SHP77 treated with DMSO at 0.1 percent for 48 hours (cell line): ENCODE measurements at places on chromosomes 6 and 20.

DNA sequence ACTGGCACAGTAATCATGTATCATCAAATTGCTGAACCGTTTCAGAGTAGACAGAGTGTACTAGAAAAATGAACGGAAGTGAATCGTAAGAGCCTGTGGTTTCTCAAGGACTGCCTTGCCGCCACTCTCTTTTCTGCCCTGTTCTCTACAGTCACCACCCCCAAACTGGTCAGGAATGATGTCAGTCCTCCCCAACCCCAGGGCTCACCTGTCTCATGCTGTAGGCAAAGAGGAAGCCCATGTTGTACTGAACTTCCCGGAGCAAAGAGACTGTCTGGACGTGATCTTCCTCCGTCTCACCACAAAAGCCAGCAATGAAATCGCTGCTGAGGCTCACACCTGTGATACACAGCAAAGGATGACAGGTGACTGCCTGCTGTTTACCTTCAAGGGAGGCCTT lies 31.0 kb downstream of the CDK5RAP1 start:
- DNase-seq: no peak

- DNase-seq: no peak
Observed at GRCh38 chr6:158561938-158562337, 2.0 kb downstream of the TMEM181 start.

- no peak for DNase-seq
Observed at GRCh38 chr6:31386977-31387376, 16.4 kb upstream of the MICA start.

- no peak for DNase-seq
Observed at GRCh38 chr6:19410481-19410880, 426.7 kb upstream of the ID4 start.

- no peak for DNase-seq
Observed at GRCh38 chr6:170176898-170177771, 113.7 kb downstream of the DLL1 start.

GRCh38 chr6:150084426-150084825 lies 15.5 kb upstream of the ULBP3 start:
- DNase-seq: no peak

DNA sequence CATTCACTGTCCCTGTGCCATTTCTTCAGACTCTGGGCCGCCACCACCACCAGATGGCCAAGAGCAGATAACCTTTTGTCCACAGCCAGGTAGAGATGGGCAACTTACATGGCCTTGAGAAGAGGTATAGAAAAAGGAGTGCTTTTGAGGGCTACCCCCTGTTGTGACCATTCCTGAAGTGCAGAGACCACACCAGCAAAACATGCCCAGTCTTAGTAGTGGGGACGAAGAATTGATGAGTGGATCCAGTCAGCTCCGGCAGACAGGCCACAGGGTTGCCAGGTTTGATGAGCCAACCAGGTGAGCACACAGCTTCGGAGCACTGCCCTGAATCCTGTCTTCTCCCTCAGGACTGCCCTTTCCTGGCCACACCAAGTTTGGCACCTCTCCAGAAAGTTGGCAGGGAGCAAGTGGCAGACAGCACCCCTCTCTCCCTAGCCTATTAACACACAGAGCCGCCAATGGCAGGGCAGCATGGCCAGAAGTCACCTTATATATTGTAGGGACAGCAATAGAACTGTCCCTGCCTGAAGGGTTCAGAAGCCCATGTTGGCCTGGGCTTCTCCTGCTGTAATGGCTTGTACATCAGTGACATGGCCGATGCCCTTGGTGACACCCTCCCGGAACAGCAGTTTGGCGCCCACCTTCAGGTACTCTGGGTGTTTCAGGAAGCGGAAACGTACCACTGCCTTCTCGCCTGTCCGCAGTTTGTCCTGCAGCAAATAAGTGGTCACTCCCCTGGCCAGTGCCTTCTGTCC lies 7.8 kb downstream of the GTPBP2 start:
- DNase-seq: no peak

DNA sequence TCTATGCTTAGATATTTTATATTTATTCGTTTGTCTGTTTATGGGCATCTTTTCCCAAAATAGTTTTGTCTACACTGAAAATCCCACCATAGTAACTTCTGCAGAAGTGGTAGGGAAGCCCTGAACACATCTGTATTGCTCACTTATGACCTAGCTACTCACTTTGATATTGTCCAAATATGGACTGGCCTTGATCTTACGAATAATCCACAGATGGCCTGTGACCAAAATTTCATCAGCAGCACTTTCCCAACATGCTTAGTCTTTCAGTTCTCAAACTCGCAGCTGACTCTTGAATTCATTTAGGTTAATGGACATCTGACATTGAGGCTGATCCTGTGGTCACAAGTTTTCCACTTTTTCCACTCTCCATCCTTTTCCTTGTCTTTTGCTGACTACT lies 80.8 kb upstream of the BEND3 start:
- no peak for DNase-seq

GRCh38 chr6:118524686-118525085 lies 23.4 kb upstream of the PLN start:
- DNase-seq: no peak

DNA sequence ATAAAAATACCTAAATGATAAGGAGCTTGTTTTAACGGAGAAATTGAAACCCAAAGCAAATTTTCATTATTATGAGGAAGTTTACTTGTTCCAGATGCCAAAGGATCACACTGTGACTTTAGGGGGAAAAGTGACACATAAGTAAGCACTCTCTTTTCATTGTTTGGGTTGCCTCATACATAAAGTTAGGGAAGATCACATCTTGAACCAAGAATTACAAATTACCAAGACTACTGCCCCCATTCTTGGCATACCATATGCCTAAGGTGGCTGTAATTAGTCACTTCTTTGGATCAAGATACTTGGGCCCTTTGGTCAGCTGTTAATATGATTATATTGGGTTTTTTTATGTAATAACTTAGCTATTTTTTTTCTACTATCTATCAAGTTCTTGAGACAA lies 269.0 kb downstream of the COL12A1 start:
- no peak for DNase-seq

- no peak for DNase-seq
Observed at GRCh38 chr20:36493801-36494114, 47.6 kb upstream of the MYL9 start.

DNA sequence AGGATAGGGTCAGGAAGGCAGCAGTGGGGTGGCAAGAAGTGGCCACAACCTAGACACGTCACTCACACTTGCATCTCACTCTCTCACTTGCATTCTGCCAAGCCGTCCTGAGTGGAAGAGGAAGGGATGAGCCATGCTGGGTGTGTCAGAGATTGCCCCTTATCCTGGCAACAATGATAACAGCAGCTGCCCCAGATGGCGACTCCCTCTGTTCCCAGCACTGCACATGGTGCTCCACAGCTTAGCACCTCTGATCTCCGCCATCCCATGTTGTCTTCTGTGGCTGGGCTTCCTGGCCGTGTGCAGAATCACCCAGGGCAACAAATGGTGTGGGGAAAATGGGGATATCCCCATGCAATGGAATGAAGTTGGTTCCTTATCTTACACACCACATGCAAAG lies 11.1 kb downstream of the KCNB1 start:
- no peak for DNase-seq

- DNase-seq: no peak
Observed at GRCh38 chr20:982754-983153, 19.4 kb downstream of the RSPO4 start.

DNA sequence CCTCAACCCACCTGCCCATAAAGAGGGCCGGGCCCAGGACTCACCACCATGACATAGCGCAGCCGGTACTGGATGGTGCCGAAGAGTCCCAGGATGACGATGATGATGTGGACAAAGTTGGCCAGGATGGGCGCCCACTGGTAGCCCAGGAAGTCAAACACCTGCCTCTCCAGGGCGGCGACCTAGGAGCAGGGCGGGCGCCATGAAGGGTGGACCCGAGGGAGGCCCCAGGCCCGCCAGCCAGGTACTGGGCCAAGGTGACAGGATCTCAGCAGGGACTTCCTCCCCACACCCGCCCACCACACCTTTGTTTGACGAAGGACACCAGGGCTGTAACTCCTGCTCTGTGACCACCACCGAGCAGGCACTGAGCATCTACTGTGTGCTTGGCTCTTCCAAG lies 4.4 kb downstream of the NKAIN4 start:
- no peak for DNase-seq

- DNase-seq: no peak
Observed at GRCh38 chr6:56486681-56487080, 156.0 kb downstream of the DST start.

- no peak for DNase-seq
Observed at GRCh38 chr20:23039136-23039875, 4.2 kb downstream of the SSTR4 start.

GRCh38 chr20:19406381-19406780 lies 193.9 kb downstream of the SLC24A3 start:
- DNase-seq: no peak

DNA sequence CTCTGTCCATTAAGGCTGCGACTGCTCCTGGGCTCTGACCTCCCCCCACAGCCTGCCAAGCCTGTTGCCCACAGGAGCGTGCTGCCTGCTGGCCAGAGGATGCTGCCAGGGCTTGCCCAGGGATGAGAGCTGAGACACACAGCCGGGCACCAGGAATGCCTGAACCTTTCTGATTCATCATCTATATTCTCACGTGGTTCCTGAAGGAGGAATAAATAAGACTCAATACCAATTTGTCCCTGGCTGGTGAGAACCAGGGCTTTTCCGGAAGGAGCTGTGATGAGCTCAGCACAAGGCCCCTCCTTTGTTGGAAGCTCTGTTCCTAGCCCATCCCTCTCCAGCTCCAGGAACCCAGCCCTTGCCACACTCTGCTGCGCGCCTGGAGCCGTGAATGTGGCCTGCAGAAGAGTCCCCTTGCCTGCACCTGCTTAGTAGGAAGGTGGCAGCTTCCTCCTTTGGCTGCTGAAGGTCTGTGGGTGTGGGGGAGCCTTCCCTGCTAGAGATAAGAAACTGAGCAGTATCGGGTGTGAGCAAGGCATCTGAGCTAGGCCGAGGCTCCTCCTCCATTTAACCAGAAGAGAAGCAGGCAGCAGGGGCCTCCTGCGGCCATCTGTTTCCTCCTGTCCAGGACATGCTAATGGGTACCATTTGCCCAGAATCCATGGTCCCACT lies 37.9 kb downstream of the SYNDIG1 start:
- DNase-seq: no peak
